CD4-positive, alpha-beta T cell treated with Interleukin-17A for 4 hours (primary cell): ENCODE measurements at places on chromosomes 7 and 10.

GRCh38 chr7:112001091-112001826, 204.9 kb downstream of the DOCK4 start:
- no peak for DNase-seq

- no peak for DNase-seq
Measured at GRCh38 chr10:11208908-11209829, 191.5 kb downstream of the CELF2 start.

DNA sequence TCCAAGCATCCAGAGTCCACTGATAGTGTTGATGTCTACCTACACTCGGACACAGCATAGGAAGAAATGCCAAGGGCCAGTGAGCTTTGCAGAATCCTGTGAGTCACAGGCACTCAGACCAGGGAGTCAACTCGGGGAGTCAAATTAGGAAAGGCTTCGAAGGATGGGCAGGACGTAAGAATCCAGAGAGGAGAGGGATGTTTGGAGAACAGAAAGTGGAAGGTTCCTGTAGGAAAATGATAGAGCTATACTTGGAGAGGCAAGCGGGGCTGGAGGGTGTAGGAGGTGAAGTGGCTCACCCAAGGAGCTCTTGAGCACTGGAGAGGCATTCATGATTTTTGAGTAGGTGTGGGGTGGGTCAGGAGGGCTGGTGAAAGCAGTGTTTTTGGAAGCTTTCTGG, 3.0 kb downstream of the ZYX start:
- no peak for DNase-seq

DNA sequence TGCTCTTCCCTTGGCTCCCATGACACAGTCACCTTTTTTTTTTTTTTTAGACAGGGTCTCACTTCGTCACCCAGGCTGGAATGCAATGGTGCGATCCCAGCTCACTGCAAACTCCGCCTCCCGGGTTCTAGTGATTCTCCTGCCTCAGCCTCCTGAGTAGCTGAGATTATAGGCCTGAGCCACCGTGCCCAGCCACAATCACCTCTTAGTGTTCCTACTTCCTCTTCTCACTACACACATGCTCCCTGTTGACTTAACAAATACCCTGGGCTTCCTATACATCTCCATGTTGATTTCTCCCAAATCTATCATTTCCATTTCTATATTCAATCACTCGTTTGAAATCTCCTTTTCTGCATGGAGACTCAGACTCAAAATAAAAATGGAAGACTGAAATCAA, 91.7 kb downstream of the CUBN start:
- DNase-seq, result no peak

- DNase-seq, result no peak
Measured at GRCh38 chr7:65390588-65390987, 16.9 kb downstream of the ZNF92 start.

GRCh38 chr7:38756521-38756920, 125.3 kb upstream of the AMPH start:
- DNase-seq, result no peak

DNA sequence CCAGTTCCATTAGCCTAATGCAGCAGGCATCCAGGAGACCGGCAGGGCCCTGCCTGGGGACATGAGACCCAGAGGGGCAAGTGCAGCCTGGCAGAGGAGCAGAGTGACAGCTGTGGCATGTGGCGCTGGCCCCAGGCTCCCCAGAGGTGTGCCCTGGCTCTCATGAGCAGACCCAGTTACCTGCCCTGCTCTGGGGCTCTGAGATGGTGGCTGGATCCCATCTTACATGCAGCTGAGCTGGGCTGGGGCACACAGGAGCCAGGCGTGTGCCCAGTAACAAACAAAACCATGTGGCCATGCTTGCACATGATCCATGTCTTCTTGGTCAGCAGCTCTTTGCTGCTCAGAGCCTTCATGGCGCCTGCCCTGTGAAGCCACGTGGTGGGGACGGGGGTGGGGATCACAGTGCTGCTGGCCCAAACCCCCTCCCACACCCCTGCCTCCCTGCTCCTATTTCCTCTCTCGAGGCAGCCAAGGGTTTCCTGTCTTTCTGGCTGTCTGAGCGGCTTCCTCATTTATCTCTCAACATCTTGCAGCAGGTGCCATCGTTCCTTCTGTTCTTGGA, 40.3 kb upstream of the GTF2I start:
- DNase-seq, result peak; percentile 77
